ENCODE measurements at places on chromosomes 1 and 21.

DNA sequence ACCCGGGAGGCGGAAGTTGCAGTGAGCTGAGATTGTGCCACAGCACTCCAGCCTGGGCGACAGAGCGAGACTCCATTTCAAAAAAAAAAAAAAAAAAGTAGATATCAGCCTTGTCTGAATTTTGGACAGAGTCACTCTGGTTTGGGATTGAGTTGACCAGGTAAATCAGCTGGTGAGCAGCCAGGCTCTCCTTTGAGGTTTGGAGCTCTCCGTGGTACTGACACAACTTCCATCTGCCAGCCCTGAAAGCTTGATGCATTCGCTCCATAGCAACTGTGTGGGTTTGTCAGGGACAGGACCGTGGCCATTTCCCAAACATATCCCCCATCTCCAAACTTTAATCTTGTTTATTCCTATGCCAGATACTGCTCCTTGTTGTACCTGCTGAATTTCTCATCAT, 155.2 kb downstream of the DMRTA2 start:
- no peak for DNase-seq

GRCh38 chr21:41612674-41613532, 104.9 kb upstream of the TMPRSS2 start:
- no peak for DNase-seq

- DNase-seq, result peak; percentile 41
Measured at GRCh38 chr1:17335821-17336710, 28.1 kb downstream of the PADI4 start.

DNA sequence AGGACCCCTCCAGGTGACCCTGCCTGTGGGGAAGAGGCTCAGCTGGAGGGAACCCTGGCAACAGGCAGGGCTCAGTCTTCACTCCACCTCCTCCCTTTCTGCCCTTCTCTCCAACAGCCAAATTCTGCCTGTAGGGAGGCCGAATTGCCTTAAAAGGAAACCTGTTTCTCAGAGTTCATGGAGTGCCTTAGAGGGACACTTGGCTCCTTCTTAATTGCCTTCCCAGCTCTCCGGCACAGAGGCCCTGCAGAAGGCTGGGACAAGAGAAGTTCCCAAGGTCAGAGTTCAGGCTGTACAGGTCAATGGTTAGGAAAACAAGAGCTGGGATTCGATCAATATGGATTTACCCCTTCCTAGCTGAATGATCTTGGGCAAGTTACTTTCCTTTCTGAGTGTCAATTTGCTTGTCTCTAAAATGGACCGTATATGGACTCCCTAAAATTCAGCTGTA, 6.2 kb downstream of the CSRP1 start:
- DNase-seq, result no peak

- no peak for DNase-seq
Measured at GRCh38 chr1:61094677-61095469, 12.5 kb downstream of the NFIA start.

- no peak for DNase-seq
Measured at GRCh38 chr1:160522136-160522535, 919 bp downstream of the SLAMF6 start.

DNA sequence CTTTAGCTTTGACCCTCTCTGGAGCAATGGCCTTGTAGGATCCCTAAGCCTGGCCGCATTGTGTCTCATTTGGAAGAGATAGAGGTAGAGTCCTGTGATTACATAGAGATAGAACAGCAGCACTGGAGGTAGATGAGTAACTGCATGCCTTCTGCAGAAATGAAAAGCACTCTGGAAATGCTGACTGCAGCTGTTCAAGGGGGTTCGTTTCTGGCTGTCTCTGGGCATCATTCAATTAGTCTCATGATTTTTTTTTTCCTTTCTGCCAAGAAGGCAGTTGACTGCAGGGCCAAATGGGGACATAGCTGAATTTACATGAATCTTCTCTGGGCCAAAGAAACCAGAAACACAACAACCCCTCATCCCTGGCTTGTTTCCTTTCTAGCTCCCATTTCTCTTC, 28.1 kb upstream of the SNX27 start:
- DNase-seq, result no peak

GRCh38 chr21:35438643-35439404, 389.7 kb upstream of the RUNX1 start:
- no peak for DNase-seq

- no peak for DNase-seq
Measured at GRCh38 chr1:24382165-24382577, 31.4 kb downstream of the STPG1 start.

DNA sequence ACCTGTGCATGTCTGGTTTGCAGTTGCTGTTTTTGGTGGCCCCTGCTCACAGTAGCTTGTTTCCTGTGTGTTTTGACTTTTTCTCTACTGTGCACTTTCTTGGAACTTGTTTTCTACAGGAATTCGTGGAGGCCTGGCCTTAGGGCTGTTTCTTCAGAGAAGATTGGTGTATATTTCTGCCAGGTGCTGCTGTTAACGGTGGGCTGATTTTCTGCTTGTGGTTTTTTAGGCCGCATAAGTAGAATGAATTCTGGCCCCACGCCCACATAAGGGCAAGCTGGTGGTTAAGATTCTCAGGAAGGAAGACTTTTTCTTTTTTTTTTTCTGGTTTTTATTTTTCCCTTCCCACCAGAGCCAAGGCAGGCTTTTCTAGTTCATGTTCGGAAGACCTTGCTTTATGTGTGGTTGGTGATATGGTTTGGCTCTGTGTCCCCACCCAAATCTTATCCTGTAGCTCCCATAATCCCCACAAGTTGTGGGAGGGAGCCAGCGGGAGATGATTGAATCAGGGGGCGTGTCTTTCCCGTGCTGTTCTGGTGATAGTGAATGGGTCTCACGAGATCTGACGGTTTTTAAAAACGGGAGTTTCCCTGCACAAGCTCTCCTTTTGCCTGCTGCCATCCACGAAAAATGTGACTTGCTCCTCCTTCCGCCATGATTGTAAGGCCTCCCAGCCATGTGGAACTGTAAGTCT, 71.5 kb upstream of the DISP3 start:
- peak; percentile 15 for DNase-seq

DNA sequence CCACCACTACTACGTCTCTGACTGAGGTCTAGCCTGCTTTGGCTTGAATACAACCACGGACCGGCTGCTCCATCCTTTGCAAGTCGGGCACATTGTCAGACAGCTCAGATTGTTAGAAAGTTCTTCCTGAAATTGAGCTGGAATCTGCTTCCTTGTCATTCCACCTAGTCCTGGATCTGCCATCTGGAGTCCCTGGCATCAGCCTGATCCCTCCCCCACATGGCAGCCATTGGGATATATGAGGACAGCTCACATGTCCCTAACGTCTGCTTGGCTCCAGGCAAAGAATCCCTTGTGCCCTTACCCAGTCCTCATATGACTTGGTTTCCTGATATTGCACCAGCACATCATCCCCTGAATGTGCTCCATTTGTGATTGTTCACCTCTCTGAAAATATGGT, 56.3 kb upstream of the SYT6 start:
- DNase-seq, result no peak

GRCh38 chr1:60753036-60753900, 329.1 kb upstream of the NFIA start:
- DNase-seq, result no peak

DNA sequence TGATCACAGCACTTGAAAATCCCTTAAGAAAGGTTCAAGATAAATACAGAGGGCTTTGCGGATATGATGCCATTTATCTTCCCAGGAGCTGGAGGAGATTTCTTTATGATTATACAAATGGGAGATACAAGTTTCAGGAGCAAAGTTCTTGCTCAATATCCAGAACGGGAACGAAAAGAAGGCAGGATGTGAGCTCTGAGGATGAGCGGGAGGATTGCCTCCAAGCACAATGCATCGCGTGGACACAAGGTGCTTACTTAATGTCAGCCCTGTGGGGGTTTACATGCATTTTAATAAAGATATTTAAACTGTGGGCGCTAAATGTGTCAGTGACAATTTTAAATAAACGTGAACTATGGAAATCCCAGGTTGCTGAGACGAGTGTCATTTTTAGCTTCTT, 59.0 kb downstream of the SYT6 start:
- no peak for DNase-seq

DNA sequence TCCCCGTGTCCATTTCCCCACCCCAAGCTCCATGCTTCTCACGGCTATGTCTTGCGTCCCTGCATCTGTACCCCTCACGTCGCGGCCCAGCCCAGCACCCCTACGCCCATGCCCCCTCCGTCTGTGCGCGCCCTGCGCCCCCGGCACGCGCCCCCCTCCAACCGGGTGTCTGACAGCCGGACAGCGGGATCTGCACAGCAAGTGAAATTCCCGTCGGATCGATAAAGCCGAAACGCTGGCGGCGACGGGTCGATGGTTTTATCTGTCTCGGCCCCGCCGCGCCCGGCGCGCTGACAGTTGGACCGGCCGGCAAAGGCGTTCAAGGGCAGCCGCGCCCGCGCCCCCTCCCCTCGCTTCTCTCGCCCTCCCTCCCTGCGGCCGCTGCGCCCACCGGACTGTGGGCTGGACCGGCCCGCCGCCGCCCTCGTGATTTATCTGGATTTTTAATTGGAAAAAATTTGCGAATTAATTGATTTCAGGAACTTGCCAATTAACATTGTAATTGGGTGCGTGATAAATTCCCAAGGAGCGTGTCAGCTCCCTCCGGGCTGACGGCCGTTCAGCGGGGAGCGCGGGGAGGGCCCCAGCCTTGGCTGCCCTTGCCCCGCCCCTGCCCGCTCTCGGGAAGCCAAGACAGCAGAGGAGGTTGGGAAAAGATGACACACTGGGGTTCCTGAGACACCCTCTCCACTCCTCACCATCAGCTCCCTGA, 57.1 kb downstream of the TMEM53 start:
- DNase-seq, result no peak

DNA sequence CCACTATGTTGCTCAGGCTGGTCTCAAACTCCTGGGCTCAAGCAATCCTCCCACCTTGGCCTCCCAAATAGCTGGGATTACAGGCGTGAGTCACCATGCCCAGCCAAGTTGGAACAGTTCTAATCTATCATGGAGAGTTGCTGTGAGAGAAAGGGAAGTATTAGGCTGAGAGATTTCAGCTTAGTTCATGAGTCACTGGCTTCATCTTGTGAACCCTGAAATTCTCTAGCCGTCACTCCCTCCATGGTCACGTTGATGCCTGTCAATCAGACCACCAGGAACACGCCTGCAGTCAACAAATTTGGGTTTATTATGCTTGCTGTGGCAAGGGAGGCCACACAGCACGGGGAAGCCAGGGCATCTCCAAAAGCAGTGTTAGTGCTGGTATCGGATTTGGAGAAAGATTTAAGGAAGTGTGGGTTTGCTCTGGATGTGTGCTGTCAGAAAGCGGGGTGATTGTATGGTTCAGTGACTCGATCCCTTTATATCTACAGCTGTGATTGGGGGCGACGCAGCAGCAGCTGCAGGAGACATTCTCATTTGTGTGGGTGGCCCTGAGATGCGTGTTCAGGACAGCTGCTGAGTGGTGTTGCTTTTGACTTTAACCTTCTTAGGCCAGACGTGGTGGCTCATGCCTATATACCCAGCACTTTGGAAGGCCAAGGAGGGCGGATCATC, 18.7 kb downstream of the UQCRHL start:
- no peak for DNase-seq

- peak; percentile 71 for DNase-seq
Measured at GRCh38 chr1:6148497-6149241, 31.5 kb downstream of the CHD5 start.

- DNase-seq, result no peak
Measured at GRCh38 chr1:6638226-6638625, 13.6 kb downstream of the THAP3 start.

DNA sequence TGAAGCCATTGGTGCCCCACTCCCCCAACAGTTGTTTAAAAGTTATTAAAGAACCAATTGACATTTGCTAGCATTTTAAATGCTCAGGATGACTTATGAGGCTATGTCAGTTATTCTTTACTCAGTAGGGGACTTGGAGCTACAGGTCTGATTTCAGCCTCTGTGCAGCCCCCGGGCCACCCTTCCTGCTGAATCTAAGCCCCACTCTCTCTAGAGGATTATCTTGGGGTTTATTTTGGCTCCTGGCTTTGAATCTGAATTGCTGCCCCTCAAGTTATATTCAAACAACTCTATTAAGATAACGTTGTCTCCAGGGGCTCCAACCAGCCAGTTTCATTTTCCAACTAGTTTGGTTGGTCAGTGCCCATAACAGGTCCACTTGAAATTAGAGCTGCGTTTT, 135.1 kb downstream of the ST6GALNAC3 start:
- DNase-seq, result no peak

GRCh38 chr1:168833362-168833761, 104.4 kb upstream of the DPT start:
- no peak for DNase-seq

- no peak for DNase-seq
Measured at GRCh38 chr1:90821788-90822359, 104.8 kb upstream of the BARHL2 start.

DNA sequence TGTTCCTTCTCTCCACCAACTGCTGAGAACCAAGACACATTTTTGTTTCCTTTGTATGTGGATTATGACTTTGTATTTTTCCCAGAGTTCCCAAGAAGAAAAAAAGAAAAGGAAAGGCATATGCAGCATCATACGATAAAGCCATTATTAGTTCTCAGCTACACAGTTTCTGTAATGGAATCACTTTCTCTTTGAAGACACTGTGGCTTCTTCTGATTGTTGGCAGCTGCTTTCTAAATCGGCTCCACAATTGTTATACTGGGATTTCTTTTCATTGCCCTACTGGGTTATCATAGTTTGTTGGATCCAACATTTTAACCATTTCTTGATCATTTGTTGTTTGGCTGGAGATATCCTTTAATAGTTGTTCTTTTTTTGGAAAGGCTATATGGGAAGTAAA, 89.5 kb upstream of the HIVEP3 start:
- no peak for DNase-seq

- no peak for DNase-seq
Measured at GRCh38 chr1:43255438-43256210, 14.2 kb upstream of the TMEM125 start.

- DNase-seq, result no peak
Measured at GRCh38 chr1:195097316-195097715, 1510.9 kb downstream of the KCNT2 start.

DNA sequence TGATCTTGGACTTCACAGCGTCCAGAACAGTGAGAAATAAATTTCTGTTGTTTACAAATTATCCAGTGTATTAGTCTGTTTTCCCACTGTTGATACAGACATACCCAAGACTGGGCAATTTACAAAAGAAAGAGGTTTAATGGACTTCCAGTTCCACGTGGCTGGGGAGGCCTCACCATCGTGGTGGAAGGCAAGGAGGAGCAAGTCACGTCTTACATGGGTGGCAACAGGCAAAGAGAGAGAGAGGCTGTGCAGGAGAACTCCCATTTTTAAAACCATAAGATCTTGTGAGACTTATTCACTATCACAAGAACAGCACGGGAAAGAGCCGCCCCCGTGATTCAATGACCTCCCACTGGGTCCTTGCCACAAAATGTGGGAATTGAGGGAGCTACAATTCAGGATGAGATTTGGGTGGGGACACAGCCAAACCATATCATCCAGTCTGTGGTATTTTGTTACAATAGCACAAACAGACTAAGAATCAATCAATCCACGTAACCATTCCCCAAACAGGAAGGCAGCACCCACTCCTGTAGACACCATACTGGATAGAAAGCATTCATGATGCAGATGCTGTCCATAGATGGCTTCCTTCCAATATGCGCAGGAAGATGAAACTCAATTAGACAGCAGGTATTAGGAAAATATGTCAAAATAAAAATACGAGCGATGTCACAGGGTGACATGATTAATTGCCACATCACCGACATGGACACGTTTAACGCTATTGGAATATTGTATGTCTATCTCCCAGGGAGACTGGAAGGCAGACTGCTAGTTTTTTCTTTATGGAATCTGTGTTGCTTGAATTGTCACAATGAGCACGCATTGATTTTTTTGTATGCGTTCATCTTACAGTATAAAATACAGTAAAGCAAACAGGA, 22.8 kb downstream of the ECE1 start:
- no peak for DNase-seq

GRCh38 chr1:54952950-54953718, 27.3 kb upstream of the TMEM61 start:
- DNase-seq, result no peak
